ENCODE measurements at places on chromosomes 12 and 14.

DNA sequence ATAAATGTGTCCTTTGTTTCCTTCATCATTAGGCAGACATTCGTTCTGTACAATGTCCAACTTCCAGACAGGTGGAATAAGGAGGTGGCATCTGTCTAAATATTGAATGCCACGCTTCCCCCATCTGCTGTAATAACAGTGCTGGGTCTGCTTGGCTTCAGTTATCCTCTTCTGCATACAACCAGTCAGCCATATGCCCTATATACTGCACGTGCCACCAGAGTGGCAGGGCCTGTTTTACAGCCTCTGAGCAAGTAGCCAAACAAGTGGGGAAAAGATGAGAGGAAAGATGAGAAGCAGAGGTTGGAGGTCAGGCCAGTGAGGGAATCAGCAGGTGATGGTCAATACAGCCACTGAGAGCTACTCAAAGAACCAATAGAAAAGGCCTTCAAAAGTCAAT is 55.4 kb downstream of the OTX2 start:
- no peaks in the 10 kb centered on the region for H3K36me3 ChIP-seq
- no peak overlapping the region for H3K27ac ChIP-seq
- no peaks in the 10 kb centered on the region for H3K4me1 ChIP-seq

DNA sequence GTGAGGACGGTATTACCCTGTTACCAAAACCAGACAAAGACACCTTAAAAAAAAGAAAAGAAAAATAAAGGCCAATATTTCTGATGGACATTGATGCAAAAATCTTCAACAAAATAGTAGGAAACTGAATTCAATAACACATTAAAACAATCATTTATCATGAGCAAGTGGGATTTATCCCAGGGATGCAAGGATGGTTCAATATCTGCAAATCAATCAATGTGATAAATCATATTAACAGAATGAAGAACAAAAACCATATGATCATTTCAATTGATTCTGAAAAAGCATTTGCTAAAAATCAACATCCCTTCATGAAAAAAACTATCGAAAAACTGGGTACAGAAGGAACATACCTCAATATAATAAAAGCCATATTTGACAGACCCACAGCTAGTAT is 32.3 kb upstream of the ATP2B1 start:
- no peaks in the 10 kb centered on the region for H3K4me1 ChIP-seq
- H3K27ac ChIP-seq, result no peak overlapping the region
- H3K27me3 ChIP-seq, result no peaks in the 10 kb centered on the region
- H3K4me3 ChIP-seq, result no peak overlapping the region
- no peak for DNase-seq

DNA sequence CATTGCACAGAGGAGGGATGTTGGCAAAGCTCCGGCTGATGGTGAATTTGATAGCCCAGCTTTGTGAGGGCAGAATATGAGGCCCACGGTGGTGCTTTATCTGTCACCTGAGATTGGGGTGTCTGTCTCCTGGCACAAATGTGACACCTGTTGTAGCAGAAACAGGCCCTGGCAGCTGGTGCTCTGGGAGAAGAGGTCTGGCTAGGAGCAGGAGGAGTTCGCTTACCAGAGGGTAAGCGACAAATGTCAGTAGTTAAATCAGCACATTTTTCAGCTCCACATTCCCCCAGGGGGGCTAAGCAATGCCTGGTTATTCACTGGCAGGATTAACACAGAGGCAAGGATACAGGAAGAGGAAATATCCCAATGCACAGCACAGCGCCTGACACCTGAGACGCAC is 71.1 kb downstream of the B4GALNT3 start:
- H3K4me3 ChIP-seq, result no peak overlapping the region
- no peaks in the 10 kb centered on the region for H3K4me1 ChIP-seq
- H3K27ac ChIP-seq, result no peak overlapping the region
- no peaks in the 10 kb centered on the region for H3K27me3 ChIP-seq

DNA sequence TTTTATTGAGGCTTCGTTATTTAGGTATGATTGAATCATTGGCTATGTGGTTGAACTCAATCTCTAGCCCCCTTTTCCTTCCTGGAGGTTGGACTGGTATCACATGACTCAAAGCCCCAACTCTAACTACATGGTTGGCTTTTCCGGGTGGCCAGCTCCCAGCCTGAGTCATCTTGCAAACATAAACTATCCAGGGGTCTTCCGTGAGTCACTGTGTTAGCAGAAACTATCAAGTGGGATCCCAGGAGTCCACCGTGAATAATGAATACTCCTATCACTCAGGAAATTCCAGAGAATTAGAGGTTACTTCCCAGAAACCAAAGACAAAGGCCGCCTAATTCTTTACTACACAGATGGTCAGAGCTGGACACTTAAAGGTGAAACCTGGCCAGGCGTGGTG is 19.7 kb upstream of the PLEKHD1 start:
- no peak overlapping the region for H3K27ac ChIP-seq
- peaks cover 9% of the 10 kb centered on the region for H3K36me3 ChIP-seq
- no peaks in the 10 kb centered on the region for H3K4me1 ChIP-seq
- H3K4me3 ChIP-seq, result no peak overlapping the region

- no peak overlapping the region for H3K4me3 ChIP-seq
- no peaks in the 10 kb centered on the region for H3K27me3 ChIP-seq
- no peak overlapping the region for H3K27ac ChIP-seq
- no peaks in the 10 kb centered on the region for H3K4me1 ChIP-seq
- no peaks in the 10 kb centered on the region for H3K36me3 ChIP-seq
These were observed 365.4 kb downstream of the AEBP2 start for GRCh38 chr12:19804737-19805136.

DNA sequence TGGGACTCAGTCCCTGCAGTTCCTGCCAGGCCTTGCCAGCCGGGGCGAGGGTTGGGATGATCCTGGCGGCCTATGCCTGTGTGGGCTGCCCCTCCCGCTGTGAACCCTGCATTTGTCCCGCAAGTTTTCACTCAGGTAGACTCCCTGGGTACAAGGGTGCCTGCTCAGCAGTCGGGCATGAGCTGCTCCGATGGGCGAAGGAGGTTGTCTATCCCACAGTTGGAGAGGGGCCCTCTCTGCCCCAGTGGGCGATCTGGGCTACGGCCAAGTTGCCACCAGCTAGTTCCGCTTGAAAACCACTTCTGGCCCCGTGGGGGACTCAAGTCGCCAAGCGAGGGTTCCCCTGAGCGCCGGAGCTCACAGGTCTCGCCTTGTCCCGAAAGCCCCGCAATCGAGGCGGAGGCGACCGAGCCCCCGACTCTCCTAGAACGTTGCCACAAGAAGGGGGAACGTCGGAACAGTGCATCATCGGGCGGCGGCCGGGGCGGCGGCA is 365 bp upstream of the TPI1 start:
- no peaks in the 10 kb centered on the region for H3K36me3 ChIP-seq
- H3K27ac ChIP-seq, result peak overlapping the region; percentile 96
- no peaks in the 10 kb centered on the region for H3K27me3 ChIP-seq
- DNase-seq, result no peak
